CD4-positive, alpha-beta T cell treated with Interleukin-2 at 100 ng/mL for 4 hours (primary cell): ENCODE measurements at places on chromosomes 1 and 21.

DNA sequence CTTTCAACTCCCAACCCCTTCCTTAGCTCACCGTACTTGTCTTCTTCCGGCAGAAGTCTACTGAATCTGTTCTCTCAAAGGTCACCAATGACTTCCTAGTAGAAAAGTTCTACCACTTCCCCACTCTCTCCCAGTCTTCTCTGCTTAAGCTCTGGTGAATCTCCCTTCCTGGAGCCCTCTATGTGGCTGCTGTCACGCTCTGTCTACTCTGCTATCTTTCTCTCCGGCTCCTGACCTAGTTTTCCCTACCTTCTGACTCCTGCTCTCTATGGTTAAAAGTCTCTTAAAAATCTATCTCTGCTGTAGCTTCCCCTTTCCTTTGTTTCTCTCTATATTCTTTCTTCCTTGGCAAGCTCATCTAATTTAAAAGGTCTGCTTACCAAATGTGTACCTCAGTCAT, 350.1 kb upstream of the GREM2 start:
- no peak for DNase-seq

- no peak for DNase-seq
These were observed 14.8 kb upstream of the ZNF669 start for GRCh38 chr1:247118946-247119446.

- no peak for DNase-seq
These were observed 302.7 kb downstream of the DISC1 start for GRCh38 chr1:231929311-231929710.

DNA sequence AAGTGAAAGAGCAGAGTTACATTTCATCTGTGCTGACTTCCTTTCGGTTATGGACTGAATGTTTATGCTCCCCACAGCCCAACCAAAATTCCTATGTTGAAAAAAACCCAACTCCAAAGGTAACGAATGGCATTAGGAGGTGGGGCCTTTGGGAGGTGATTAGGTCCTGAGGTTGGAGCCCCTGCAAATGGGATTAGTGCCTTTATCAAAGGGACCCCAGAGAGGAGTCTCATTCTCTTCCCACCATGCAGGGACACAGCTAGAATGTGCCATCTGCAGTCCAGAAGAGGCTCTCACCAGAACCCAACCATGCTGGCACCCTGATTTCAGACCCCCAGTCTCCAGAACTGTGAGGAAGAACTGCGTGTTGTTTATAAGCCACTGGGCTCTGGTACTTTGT, 199.3 kb downstream of the TOMM20 start:
- no peak for DNase-seq
